ENCODE measurements at places on chromosomes 6 and 20. TPM values are rescaled to one million over a fixed set of nuclear protein-coding genes. Genes with fewer than 3 reads are reported as not detected.

DNA sequence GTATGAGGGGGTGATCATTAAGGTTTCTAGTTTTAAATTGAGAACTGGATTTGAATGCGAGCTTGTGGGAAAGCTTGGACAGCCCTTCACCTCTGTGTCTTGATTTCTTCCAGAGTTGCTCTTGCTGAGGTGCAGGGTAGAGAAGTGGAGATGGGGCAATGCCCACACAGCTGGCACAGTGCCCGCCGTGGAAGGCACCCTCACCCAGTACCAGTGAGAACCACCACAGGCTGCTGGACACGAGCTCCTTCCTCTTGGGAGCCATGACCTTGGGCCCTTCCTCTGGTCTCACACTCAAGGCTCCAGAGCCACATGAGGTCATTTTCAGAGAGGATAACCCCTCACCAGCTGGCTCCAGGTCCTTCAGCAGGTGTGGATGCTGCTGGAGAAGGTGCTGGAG is 67.3 kb downstream of the DACT2 start:
- no peaks in the 10 kb centered on the region for H3K36me3 ChIP-seq
- peaks cover 16% of the 10 kb centered on the region for H3K4me1 ChIP-seq
- DNase-seq: no peak
- no peak overlapping the region for H3K4me3 ChIP-seq
- H3K27me3 ChIP-seq: no peaks in the 10 kb centered on the region

DNA sequence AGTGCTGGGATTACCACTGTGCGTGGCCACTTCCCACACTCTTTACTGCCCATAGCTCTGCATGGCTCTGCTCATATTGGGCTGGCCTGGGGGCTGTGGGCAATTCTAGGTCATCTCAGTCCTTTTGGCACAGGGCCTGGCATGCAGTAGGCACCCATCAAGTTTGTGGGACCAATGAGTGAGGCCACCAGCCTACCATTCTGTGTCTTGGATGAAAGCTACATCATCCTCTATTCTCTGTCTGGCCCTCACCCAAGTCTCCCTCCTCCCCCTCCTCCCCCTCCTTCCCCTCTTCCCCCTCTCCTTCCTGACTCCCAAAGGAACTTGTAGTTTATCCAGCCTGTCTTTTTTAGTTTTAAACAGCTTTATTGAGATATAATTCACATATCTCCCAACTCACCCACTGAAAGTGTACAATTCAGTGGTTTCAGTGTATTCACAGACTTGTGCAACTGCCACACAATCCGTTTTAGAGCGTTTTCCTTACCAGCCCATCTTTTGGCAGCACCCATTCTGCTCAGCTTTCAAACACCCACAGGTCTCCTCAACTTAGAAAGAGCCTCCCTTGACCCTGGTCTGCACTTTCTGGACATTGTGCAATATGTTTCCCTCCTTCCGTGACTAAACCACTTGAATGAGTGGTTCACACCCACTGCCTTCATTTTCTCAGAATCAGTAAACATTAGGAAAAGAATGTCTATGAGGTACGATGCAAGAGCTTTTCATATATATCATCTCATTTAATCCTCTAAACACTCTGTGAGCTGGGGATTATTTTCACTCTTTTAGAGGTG is 21.5 kb upstream of the MRPS18A start:
- DNase-seq: no peak
- peaks cover 2% of the 10 kb centered on the region for H3K27me3 ChIP-seq
- no peak overlapping the region for H3K27ac ChIP-seq
- H3K36me3 ChIP-seq: no peaks in the 10 kb centered on the region
- H3K4me1 ChIP-seq: no peaks in the 10 kb centered on the region
- H3K4me3 ChIP-seq: no peak overlapping the region

DNA sequence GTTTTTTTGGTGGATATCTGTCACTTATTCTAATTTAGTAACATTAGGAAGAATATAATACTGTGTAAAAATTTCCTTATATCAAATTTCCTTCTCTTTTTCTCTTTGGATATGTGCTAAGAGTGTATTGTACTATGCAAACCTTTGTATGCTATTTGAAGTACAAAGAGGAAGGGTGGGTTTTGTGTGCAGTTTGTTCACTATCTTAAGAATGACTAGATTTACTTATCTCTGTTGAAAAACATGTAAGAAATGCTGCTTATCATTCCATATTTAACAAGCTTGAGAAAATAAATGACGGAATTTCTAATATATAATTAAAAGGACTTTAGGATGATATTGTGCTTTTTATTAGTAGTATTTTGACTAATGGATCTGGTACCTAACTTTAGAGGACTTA is 13.1 kb downstream of the CD2AP start:
- no peaks in the 10 kb centered on the region for H3K27me3 ChIP-seq
- no peaks in the 10 kb centered on the region for H3K4me1 ChIP-seq
- no peak for DNase-seq

- no peak overlapping the region for H3K4me3 ChIP-seq
- DNase-seq: no peak
- H3K27ac ChIP-seq: no peak overlapping the region
- peaks cover 9% of the 10 kb centered on the region for H3K4me1 ChIP-seq
These were observed 234.7 kb upstream of the ECI2 start for GRCh38 chr6:4370066-4370465.

GRCh38 chr6:45558858-45559257 is 181.1 kb upstream of the SUPT3H start:
- no peak for DNase-seq
- H3K4me1 ChIP-seq: peaks cover 4% of the 10 kb centered on the region
- H3K27me3 ChIP-seq: no peaks in the 10 kb centered on the region

DNA sequence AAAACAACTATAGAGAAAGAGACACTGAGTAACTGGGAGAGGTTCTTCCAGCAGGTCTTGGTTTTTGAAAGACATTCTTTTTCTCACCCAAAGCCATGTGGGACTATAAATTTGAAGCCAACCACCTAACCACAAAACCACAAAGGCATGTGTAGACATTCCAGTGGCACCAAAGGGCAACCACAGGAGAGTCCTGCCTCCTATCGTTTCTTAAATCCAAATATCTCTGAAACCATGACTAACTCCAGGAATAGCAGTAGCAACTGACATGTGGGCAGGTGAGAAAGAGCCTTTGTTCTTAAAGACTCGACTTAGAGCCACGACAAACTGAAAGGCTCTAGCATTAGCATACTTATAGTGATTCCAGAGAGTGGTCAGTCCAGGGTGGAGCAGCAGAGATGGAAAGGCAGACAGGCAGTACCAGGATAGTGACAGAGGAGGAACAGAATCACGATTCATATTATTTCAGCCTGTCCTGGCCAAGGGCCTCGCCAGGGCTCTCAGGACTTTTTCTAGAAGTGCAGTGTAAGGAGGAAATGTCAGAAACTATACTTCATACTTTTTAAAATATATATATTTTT is 9.4 kb upstream of the COL9A1 start:
- DNase-seq: no peak
- H3K27me3 ChIP-seq: no peaks in the 10 kb centered on the region
- no peaks in the 10 kb centered on the region for H3K4me1 ChIP-seq
- no peak overlapping the region for H3K27ac ChIP-seq

GRCh38 chr6:15827496-15828255 is 164.8 kb upstream of the DTNBP1 start:
- H3K4me1 ChIP-seq: no peaks in the 10 kb centered on the region
- DNase-seq: no peak
- H3K36me3 ChIP-seq: no peaks in the 10 kb centered on the region
- H3K4me3 ChIP-seq: no peak overlapping the region
- H3K27me3 ChIP-seq: no peaks in the 10 kb centered on the region

The BPI gene
- total RNA-seq: 11.5 TPM

The ZNF318 gene
- 17.7 TPM for total RNA-seq

The TAGAP gene
- total RNA-seq: 3.3 TPM
